ENCODE measurements at places on chromosomes 2 and 18. TPM values are rescaled to one million over a fixed set of nuclear protein-coding genes. Genes with fewer than 3 reads are reported as not detected.

GRCh38 chr18:46010050-46010449 lies 42.9 kb upstream of the EPG5 start:
- DNase-seq: no peak

DNA sequence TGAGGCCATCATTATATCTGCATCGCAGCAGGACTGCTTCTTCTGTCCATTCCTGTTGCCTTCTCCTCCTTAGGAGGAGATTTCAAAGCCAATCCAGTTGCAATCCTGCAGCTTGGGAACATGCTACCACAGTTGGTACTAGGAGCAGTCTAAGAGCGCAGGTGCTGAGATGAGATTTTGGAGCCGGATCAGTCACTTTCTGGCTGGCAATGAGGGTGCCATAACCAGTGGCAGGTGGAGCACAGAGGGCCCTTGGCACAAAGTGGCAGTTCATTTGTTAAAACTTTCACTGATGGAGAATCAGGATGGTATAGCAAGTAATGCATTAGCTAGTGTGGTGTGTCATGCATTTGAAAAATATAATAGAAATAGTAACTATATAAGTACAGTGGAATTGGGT lies 173.7 kb upstream of the ATP5MC3 start:
- no peak for DNase-seq

DNA sequence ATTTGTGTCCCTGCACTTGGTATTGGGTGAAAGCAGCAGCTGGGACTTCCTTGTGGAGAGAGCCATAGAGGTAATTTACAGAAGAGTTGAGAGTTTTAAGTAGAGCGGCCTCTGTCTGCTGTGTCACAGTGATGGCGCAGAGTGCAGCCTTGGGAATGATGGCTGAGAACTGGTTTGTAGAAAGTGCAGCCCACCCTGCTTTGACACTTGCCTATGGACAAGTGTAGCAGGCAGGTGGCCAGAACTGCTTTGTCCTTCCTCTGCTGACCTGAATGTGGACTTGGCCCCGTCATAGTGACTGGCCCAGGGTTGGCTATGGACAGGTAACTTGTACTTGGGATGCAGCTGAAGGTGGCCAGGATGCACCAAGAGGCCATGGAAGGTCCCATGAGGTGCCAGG lies 6.4 kb upstream of the ANO7 start:
- DNase-seq: no peak

- DNase-seq: no peak
These were observed 976 bp downstream of the TNFAIP6 start for GRCh38 chr2:151358166-151358970.

DNA sequence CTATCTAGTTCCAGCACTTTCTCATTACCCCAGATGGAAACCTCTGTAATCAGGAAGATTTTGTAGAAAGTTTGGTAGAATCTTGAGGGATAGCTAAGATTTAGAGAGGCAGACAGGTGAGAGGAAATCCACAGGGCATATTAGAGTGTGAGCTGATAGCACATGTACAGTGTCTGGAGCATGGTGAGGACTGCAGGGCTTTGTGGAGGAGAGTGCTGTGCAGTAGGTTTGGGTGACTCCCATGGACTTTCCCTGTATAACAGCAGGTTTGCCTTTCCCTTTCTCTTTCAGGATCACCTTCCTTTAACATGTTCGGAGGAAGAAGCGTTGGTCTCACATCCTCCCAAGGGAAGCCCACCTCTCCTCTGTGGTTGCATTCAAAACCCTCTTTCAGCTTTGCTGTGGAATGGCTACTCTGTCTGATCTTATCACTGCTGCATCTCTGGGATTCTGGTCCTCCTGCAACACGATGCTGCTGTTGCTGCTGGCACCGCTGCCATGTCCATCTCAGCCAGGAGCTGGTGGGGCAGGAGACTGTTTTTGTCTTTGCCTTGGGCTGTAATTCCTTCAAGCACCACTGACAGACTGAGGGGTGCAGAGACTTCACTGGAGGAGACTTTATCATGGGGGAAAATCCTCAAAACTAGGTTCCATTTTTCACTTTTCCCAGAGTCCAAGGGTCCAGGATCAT lies 7.8 kb upstream of the KIF5C start:
- no peak for DNase-seq

The CRACDL gene
- total RNA-seq: 1.7 TPM

DNA sequence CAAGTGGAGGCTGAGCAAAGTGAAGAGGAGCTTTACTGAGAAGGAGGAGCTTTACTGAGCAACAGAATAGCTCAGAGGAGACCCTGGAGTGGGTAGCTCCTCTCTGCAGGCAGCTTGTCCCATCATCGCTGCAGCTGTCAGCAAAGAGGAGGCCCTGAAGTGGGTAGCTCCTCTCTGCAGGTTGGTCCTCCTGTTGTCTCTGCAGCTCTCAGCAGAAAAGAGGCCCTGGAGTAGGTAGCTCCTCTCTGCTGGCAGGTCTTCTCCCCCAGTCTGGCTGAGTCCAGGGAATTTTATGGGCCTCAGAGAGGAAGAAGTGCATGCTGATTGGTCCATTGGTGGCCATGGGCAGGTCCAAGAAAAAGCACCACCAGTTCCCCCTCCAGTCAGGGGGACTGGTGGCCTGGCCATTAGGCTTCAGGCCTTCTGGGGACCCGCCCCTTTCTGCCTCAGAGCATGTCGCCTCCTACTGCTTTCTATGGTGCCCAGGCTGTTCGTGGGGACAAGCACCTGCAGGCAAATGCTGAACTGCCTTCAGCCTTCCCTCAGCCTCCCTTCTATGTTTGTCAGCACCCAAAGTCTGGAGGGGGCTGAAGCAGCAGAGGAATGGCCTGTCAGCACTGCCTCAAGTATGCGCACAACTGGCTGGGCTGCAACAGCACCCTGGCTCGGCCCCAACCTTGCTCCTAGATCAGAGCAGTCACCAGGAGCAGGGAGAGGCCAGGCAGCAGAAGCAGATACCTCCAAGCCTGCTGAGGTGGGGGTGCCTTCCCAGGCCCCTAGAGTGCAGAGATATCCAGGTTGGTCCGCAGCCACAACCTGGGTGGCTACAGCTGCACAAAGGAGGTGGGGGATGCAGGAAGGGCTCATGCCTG lies 5.9 kb downstream of the ZSCAN30 start:
- no peak for DNase-seq

DNA sequence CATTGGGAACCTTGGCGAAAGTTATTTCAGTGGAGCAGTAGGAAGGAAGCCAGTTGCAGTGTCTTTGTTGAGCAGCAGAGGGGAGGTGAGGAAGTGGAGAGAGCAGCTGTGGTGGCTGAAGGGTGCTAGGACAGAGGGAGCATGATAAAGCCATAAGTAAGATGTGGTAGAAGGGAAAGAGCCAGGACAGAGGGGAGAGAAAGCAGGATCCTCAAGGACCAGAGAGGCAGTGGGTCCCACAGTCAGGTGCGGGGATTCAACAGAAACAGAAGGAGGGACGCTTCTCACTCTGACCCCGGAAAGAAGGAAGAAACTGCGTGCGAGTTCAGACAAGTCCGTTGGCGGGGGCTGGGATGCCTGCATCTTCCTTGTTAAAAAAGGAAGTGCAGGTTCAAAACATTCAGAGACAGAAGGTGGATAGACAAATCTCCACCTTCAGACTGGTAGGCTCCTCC lies at the start of gene CXCR2:
TSS of gene CXCR2 (plus strand) at position 403 of the 455 bp plus-strand sequence. CDS start 8,774 bp downstream, outside the sequence.
- DNase-seq: no peak

- no peak for DNase-seq
These were observed 2.1 kb downstream of the NEURL3 start for GRCh38 chr2:96502891-96503636.

DNA sequence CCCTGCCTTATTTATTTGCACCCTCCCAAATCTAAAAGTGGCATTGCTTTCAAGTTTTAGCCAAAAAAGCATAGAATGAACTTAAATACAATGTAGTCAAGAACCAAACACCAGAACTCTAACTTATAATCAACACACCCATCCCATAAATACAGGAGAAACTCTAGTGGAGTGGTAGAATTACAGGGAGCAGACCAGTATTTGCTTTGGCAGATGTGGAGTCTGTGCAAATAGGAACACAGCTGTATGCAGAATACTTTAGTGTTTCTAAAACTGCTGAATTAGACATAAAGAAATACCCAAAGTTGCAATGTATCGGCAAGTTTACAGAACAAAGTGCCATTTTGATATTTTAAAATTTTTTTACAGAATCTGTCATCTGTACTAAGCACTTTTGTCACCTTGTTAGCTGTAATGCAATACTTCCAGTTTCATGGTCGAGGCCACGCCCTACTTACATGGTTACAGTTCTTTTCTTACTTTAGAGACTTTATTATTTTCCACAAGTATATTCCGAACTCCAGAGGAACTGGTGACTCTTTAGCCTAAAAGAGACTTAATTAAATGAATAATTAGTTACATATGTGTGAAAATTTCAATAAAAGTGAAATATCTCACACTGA lies 23.7 kb upstream of the COL5A2 start:
- DNase-seq: no peak

- DNase-seq: no peak
These were observed 48.2 kb upstream of the PAPOLG start for GRCh38 chr2:60707750-60708371.

DNA sequence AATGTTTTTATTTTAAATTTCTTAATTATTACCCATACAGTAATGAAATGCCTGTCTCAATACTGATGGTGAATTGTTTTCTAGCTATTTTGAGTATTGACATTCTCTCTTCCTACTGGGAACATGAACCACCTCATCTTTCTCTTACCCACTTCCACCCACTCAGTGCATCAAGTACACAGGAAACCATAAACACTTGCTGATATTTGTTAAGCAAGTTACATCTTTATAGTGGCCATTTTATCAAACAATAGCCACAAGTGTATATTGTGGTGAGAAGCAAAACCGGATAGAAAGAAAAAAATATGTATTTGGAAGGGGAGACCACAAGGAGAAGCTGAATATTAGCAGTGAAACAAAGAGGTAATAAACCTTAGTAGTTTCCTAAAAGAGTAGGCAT lies 368.1 kb upstream of the HNRNPA3 start:
- DNase-seq: no peak

The EMILIN2 gene
- total RNA-seq: 30.2 TPM

DNA sequence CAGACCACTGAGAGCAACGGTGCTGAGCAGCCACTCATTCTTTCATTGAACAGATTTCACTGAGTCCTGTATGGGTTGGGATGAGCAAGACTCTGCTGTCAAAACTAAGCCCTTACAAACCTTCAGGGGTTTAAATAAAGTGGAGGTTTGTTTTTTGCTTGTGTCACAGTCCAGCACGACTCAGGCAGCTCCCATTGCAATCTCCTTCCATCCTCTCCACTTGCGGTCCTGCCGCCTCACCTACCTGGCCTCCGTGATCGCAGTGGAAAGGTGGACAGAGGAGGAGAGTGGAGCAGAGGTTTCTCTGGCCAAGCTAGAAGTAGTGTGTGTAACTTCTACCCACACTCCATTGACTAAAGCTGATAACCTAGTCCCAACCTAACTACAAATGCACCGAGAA lies 332.2 kb downstream of the ZNF516 start:
- DNase-seq: no peak

The CNTNAP5 gene
- 0.29 TPM for total RNA-seq

The C2orf66 gene
- total RNA-seq: 0.18 TPM

DNA sequence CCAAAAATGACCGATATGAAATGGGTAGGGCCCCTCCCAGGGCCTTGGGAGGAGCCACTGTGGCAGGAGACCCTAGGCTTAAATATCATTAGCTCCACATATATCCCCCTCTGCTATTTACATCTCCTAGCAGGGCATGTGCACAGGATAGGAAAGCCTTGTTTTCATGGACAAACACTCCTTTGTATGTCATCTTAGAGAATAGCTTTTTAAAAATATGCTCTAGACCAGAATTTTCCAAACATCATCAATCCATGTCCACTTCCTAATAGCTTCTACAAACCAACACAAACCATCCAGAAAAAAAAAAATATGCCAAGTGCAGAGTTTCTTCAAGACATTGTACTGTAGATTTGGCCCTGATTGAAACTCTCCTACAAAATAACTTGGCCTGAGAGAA lies 10.8 kb downstream of the DAPL1 start:
- no peak for DNase-seq

GRCh38 chr2:212237350-212238095 lies 301.1 kb downstream of the ERBB4 start:
- DNase-seq: no peak

GRCh38 chr2:237733677-237734300 lies 64.8 kb upstream of the RBM44 start:
- no peak for DNase-seq

The ATP6V1B1 gene
- 0.66 TPM for total RNA-seq

DNA sequence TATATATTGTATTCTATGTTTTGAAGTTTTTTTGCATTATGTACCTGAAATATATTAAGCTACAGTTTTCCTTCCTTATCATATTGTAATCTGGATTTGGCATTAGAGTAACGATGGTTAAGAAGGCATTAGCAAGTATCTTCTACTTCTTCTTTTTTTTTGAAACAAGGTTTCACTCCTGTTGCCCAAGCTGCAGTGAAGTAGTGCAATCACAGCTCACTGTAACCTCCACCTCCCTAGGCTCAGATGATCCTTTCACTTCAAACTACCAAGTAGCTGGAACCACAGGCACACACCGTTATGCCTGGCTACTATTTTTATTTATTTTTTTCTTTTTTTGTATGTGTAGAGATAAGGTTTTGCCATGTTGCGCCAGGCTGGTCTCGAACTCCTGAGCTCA lies 201.1 kb downstream of the ZNF804A start:
- no peak for DNase-seq

DNA sequence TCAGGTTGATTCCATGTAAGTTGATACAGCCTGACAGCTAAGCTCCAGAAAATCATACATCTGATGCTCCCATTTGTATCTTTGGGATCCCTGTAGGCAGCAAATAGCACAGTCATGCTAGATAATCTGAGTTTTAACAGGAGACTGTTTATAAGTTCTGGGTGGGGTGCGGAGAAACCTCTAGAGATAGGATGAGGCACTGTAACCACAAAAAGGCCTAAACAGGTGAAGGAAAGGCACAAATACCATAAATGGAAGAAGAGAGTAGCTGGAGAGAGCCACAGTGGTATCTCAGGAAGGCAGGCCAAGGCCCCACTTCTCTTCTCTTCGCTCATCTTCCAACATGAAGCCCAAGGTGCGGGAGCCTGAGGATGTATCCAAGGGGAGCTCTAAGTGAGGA lies 18.1 kb upstream of the B4GALT6 start:
- no peak for DNase-seq

GRCh38 chr2:24881623-24882022 lies 38.4 kb downstream of the ADCY3 start:
- no peak for DNase-seq

DNA sequence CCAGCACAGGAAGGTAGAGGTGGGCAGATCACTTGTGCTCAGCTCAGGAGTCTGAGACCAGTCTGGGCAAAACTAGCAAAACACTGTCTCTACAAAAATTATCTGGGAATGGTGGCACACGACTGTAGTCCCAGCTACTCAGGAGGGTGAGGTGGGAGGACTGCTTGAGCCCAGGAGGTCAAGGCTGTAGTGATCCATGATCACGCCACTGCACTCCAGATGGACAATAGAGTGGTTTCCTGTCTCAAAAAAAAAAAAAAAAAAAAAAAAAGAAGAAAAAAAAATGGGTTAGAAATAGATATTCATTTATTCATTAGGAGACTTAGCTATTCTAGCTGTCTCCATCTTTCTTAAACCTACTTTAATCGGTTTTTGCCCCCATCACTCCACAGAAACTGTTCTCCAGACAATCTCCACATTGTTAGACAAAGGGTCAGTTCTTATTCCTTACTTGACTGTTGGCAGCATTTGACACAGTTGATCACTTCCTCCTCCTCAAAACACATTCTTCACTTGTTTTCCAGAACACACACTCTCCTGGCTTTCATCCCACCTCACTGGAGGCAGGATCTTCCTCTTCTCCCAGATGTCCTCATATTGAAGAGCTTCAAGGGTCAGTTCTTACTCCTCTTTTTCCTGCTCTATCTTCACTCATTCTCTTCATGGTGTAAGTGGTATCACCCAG lies 103.1 kb downstream of the DTNB start:
- no peak for DNase-seq

The FBXO15 gene
- total RNA-seq: 2.2 TPM

GRCh38 chr2:239886781-239887180 lies 138.4 kb downstream of the NDUFA10 start:
- no peak for DNase-seq

Data from mesothelial cell of epicardium (in vitro differentiated cells).